ENCODE measurements at places on chromosomes 1 and 21. TPM values are rescaled to one million over a fixed set of nuclear protein-coding genes. Genes with fewer than 3 reads are reported as not detected.

Gene TAF13
- total RNA-seq = 71.0 TPM

DNA sequence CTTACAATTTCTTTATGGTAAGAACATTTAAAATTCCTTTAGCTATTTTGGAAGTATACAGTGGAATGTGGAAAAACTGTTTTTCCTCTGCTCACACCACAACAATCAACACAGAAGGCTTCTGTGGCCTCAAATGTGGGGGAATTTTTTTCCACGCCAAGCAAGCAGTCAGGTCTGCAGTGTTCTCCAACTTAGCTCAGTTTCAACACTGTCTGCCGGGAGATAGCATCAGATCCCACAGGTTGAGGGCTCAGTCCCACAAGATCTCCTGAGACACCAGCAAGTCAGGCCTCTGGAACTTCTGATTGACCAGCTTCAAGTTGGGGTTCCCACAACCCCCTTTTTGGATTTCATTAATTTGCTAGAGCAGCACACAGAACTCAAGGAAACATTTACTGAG lies 50.3 kb downstream of the PTBP2 start:
- DNase-seq = no peak

GRCh38 chr1:230541306-230541705 lies 101.0 kb upstream of the COG2 start:
- no peak for DNase-seq

DNA sequence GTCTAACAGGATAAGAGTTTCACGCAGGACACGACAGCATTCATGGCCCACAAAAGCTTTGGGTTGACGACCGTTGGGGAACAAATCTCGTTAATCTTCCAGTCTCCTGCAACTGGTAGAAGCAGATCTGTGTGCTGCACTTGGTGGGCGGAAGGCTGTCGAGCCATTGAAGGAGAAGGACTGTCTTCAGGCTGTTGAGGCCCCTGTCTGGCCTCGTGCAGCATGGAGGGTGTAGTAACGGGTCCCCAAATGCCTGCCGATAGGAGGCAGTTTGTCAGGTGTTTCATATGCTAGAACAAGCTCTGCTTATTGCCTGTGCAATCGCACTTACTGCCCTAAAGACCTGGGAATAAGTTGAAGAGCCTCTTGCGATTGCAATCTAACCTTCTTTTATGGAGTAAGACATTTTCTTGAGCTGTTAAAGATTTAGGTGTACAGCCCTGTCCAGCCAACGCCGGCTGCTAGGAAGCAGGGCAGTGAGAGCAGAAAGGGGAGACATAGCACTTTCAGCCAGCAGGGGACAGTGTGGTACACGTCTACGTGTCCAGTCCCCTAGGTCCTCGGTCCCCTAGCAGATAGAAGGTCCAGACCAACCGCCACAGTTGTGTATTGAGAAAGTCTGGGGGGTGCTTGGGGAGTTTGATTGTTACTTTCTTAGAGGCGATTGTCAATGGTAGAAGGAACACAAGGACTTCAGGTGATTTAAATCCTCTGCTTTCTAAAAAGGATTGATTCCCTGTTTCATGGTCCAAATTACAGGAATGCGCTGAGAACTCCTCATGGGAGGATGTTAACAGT lies 102.3 kb upstream of the TMPRSS2 start:
- DNase-seq = peak; percentile 52

- DNase-seq = no peak
Observed at GRCh38 chr1:112297536-112297935, 98.5 kb upstream of the CTTNBP2NL start.

- peak; percentile 82 for DNase-seq
Observed at GRCh38 chr1:156893048-156893953, at the start of gene PEAR1. Gene PEAR1, plus strand, starts transcription at chr1:156893718. Its CDS starts 10,209 bp downstream, at chr1:156903927.
